CD4-positive, alpha-beta T cell treated with Interleukin-2 at 100 ng/mL for 4 hours (primary cell): ENCODE measurements at places on chromosomes 6 and 20.

DNA sequence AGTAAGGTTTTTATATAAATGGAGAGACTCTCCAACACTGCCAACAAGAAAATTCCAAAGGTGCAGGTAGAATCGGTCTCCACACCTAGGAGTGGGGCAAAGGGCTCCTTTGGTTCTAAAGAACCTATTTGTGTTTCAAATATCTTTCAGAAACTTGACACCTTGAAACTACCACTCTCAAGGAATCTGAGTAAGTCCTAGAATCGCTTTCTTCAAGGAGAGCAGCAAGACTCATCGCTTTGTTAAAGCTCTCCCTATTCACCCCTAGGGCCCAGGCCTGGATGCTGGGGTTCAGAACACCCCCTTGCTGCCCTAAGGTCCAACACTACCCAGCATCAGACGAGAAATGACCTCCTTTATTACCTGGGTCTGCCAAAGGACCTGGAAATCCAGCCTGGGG, 2.0 kb downstream of the CLIC5 start:
- no peak for DNase-seq

DNA sequence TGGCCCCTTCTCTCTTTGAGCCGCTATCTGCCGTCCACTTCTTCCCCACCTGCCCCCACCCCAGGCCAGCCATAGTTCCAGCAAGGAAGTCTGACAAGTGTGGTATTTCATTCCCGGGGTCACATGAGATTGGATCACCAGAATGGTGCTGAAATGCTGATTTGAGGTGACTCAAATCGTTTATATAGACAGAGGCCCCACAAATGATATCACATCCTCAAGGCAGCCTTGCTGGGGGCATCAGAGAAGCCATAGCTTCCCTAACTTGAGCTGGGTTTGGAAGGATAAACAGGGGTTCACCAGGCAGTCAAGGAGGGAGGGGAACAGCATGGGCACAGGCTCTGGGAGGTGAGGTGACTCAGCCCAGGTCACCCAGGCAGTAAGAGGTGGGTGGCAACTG, 9.9 kb downstream of the SDCBP2 start:
- no peak for DNase-seq

DNA sequence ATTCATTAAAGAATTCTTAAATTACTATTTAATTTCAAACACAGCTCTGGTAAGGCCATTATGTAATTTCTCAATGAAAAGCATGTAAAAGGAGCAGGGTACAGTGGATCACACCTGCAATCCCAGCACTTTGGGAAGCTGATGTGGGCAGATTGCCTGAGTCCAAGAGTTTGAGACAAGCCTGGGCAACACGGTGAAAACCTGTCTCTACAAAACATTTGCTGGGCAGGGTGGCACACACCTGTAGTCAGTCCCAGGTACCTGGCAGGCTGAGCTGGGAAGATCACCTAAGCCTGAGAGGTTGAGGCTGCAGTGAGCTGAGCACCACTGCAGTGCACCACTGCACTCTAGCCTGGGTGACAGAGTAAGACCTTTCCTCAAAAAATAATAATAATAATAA, 37.4 kb downstream of the MDN1 start:
- DNase-seq, result no peak

GRCh38 chr6:81126150-81126549, 626.3 kb downstream of the TENT5A start:
- no peak for DNase-seq

GRCh38 chr6:4727671-4728435, 48.4 kb upstream of the CDYL start:
- no peak for DNase-seq

DNA sequence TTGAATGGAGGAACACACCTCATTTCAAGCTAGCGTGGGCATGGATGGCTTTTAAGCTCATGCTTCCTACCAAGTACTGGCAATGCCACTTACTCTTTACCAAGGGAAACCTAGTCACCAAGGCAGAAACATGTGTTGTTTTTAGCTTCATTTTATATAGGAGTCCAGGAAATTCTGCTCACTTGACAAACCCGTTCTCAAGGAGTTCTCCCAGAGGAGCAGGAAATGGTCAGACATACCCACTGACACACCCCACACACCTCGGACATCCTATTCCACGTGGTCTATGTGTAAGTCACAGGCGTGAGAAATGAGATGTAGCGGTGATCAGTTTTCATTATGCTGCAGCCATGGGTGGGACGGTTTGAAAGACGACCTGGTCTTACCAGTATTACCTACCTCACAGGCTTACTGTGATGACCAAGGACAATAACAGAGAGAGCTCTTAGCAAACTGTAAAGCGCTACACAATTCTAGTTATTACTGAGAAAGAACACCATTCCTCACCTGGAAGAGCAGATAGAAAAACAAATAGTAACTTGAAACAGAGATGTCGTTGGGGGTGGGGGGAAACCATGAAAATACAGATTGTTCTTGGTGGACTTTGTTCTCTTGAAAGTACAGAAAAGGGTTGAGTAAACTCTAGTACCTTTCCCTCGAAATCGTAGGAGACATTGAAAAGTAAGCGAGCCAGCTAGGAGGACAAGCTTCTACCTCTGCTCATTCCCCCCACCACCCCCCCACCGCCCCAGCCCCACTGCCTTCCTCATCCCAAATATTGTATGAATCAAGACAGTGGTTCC, 1.7 kb downstream of the CNKSR3 start:
- no peak for DNase-seq

DNA sequence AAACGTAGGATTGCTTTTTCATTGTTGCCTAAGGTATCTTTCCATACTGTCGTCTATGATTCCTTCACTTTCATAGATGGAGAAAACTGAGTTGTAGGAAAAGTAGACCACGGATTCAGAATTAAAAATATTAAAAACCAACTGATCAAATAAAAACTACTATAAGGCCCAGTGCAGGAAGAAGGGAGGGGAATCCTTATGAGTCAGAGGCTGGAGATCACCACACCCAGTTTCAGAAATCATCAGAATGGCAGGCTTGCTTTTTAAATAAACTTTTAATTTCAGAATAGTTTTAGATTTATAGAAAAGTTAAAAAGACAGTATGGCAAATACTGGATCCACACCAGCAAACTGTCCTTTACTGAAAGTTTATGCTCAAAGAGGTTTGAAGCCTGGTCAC, 32.0 kb upstream of the POPDC3 start:
- DNase-seq, result no peak

- no peak for DNase-seq
These were observed 161.2 kb downstream of the ATXN1 start for GRCh38 chr6:16600026-16600425.

DNA sequence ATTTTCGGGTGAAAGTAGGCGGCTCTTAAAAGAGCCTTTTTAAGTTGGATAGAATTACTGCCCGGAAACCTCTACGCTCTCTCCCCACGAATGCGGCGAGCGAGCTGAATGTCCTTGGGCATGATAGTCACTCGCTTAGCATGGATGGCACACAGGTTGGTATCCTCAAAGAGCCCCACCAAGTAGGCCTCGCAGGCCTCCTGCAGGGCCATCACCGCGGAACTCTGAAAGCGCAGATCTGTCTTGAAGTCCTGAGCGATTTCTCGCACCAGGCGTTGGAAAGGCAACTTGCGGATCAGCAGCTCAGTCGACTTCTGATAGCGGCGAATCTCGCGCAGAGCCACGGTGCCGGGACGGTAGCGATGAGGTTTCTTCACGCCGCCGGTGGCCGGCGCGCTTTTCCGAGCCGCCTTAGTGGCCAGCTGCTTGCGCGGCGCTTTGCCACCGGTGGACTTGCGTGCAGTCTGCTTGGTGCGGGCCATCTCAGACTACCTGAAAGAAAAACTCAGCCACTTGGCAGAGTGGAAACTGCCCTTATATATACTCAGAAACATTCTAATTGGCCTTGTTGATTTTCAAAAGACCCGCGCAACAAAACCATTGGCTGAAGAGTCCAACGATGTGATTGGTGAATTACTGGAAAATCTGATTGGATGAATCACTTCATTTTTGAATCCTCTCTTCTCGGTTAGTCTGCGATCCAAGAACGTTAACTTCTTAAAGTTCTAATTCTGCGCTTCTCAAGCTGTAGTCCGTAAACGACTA, 93.9 kb upstream of the BTN3A2 start:
- DNase-seq, result peak; percentile 94

GRCh38 chr6:39934131-39934757, at the start of gene MOCS1:
Gene MOCS1, minus strand, starts transcription at chr6:39934462. Its CDS starts 45 bp downstream, at chr6:39934417.
- DNase-seq, result peak; percentile 5

DNA sequence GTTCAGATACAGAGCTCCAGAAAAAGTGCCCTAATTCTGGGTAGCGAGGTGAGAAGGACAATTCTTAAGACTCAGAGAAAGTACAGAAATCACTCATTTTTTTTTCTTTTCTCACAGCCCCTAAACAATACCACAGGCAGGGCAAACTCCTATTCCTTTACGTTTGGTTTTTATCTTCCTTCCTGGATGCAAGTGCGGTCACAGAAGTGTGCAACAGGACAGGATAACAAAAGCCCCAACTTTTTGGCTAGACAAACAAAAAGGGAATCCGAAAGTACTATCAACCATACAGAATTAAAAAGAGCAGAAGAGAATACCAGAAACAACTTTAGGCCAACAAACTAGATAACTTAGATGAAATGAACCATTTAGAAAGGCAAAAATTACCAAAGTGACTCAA, 18.4 kb upstream of the BEND6 start:
- DNase-seq, result no peak

DNA sequence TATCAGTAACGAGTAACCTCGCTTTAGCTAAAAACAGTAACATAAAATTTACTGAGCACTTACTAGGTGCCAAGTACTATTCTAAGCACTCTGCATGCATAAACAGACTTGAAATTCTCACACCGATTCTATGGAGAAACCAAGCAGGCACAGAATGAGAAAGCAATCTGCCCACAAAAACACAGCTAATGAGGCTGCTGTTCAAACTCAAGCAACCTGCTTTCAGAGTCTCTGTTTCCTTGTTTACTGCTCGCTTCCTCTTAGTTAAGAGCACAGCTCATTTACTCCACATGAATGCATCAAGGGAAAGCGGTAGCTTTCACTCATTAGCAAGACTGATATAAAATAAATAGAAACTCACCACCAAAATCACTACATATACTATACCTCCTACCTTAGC, 37.4 kb downstream of the PRKN start:
- no peak for DNase-seq

DNA sequence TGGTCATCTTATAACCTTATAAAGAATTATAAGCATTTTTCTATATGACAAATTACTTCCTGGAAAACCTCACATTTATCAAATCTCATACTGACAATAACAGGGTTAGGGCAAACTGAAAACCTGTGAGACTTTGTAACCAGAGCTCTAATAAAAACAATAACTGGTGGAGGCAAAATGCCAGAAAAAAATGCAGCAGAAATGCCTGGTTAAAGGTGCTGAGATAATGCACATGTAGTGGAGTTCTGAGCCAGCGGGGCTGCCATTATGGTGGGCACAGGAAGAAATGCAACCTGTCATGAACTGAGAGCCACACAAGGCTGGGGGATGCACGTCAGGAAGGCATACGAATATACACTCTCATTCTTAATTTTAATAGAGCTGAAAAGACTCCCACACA, 53.0 kb downstream of the NCOA6 start:
- no peak for DNase-seq

- peak; percentile 84 for DNase-seq
These were observed 83.2 kb upstream of the TAB2 start for GRCh38 chr6:149234051-149234962.

DNA sequence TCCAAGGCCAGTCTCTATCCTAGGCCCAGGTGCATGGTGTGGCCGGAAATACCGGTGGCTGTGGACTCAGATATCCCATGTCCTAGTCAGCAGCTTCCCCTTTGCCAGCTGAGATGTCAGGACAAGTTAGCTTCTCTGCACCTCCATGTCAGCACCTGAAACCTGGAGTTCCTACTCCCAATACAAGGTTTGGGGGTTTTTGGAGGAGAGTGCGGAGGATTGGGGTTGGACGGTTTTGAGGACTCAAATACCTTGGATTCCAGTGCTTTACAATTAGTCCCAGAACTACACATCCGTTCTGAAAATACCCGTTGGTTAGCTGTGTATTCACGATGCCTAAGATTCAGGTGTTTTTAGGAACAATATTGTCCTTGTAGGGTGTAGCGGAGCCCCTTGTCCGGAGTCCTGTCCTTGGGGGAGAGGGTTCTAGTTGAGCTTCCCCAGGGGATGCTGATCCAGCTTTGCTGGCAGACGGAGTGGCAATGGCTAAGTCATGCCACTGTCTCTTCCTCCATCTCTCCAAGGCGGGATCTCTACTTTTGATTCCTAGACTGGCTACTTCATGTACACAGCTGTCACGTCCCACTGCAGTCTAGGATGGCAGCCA, 45.0 kb downstream of the ADNP start:
- DNase-seq, result no peak

DNA sequence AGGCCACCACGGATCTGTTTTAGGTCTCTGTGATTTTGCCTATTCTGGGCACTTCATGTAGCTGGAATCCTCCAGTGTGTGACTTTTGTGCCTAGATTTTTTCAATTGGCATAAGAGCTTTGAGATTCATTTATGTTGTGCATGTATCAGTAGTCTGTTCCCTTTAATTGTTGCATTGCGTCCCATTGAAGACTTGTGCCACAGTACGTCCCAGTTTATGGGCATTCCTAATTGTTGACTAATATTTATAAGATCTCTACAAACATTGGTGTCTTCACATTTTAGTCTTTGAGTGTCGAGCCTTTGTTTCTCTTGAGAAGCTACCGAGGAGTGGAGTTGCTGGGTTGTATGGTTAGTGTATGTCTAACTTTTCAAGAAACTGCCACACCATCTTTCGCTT, 704 bp upstream of the FAM210B start:
- DNase-seq, result no peak

DNA sequence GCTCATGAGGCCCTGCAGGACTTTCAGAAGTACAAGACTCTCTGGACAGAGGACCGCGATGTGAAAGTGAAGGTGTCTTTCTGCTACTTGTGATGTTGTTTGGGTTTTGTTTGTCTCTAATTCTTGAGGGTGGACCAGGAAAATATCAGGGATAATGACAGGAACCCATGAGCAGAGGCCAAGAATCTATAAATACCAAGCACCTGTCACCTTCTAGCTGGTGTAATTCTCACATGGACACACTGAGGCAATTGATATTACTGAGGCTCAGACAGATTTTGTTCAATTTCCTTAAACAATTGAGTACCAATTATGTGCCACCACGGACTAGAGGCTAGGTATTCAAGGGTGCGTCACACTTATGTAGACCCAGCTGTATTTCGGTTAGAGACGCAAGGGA, 107.9 kb downstream of the DNAH8 start:
- no peak for DNase-seq

- no peak for DNase-seq
These were observed 82.4 kb downstream of the DHX35 start for GRCh38 chr20:39044501-39044900.

- DNase-seq, result no peak
These were observed 46.9 kb downstream of the GFRA4 start for GRCh38 chr20:3616250-3616649.

GRCh38 chr6:45479834-45480751, 102.4 kb upstream of the SUPT3H start:
- no peak for DNase-seq

DNA sequence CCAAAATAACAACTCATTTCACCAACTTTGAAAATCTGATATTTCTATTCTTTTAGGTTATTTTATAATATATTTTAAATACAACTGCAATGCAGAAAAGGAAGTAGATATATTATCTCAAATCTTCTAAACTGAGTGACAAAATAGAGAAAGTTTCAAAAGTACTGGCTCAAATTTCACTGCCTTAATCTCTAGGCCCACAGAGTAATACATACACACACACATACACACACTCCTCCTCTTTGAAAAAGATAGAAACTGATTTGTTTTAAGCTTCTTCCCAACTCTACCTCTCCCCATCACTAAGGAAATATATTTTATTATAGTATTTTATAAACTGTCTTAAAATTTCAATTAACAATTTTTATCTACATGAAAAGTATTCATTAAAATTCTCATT, 36.2 kb downstream of the ARHGAP18 start:
- DNase-seq, result no peak
